ENCODE measurements at places on chromosomes 3 and 15. TPM values are rescaled to one million over a fixed set of nuclear protein-coding genes. Genes with fewer than 3 reads are reported as not detected.
A peak's percentile ranks its signal among the peaks of the same experiment; 100 is the strongest.

DNA sequence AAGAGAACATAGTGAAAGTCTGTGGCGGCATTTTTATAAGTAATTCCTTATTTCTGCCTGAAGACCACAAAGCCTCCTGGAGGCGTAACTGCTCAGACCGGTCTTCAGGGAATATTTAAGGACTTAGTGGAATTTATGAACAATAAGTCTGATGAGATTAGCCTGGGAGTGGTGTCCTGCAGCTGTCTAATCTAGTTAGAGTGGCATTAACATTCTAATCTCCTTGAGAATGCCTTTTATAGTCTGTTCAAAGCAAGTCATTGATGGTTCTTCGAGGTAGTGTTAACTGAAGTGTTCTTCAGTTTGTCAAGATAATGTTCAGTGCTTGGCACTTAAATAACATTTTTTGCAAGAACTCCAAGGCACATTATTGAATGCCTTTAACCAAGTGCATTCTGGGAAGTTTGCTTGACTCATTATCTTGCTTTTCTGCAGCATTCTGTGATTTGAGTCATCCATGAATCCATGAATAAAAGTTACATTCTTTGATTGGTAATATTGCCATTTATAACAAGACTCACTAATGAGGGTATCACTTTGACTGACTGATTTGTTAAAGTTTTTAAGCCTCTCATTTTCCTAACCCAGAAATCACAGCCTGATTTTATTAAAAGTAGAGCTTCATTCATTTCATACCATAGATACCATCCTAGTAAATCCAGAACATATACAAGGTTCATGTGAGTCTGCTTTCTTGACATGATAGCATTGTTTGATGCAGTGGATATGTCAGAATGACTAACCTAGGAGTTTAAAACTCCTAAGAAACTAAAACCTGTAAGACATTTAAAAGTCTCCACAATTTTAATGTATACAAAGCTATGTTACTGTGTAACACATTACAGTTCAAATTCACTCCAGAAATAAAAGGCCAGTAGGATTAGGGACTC, 12.5 kb downstream of the RBM5 start:
- no peak overlapping the region for H3K4me3 ChIP-seq
- peaks cover 77% of the 10 kb centered on the region for H3K36me3 ChIP-seq
- H3K27me3 ChIP-seq, result no peaks in the 10 kb centered on the region
- no peak overlapping the region for H3K27ac ChIP-seq
- no peak for DNase-seq
- no peaks in the 10 kb centered on the region for H3K4me1 ChIP-seq

GRCh38 chr3:149506965-149507364, 32.5 kb downstream of the TM4SF4 start:
- H3K27ac ChIP-seq, result no peak overlapping the region
- no peak overlapping the region for H3K4me3 ChIP-seq
- H3K36me3 ChIP-seq, result no peaks in the 10 kb centered on the region
- no peaks in the 10 kb centered on the region for H3K27me3 ChIP-seq

- no peak overlapping the region for H3K4me3 ChIP-seq
- DNase-seq, result no peak
- H3K4me1 ChIP-seq, result peaks cover under 1% of the 10 kb centered on the region
- 0 out of 2 replicates have a peak, but pooled peaks cover 7% of the 10 kb centered on the region for H3K36me3 ChIP-seq
- no peaks in the 10 kb centered on the region for H3K27me3 ChIP-seq
These were observed 34.2 kb upstream of the SPTBN5 start for GRCh38 chr15:41928100-41928499.

- no peaks in the 10 kb centered on the region for H3K4me1 ChIP-seq
- DNase-seq, result no peak
- no peak overlapping the region for H3K27ac ChIP-seq
- H3K36me3 ChIP-seq, result peaks cover 12% of the 10 kb centered on the region
These were observed 19.6 kb upstream of the FBXO22 start for GRCh38 chr15:75884041-75884440.

- no peaks in the 10 kb centered on the region for H3K36me3 ChIP-seq
- peak; percentile 99 for DNase-seq
- peak overlapping the region; percentile 12 for H3K4me3 ChIP-seq
- no peak overlapping the region for H3K27ac ChIP-seq
- H3K4me1 ChIP-seq, result peaks cover 11% of the 10 kb centered on the region
These were observed 8.9 kb upstream of the RTP3 start for GRCh38 chr3:46488735-46489361.

GRCh38 chr15:66763186-66764071, 61.4 kb downstream of the SMAD6 start:
- DNase-seq, result no peak
- H3K27ac ChIP-seq, result no peak overlapping the region
- H3K36me3 ChIP-seq, result no peaks in the 10 kb centered on the region
- H3K4me1 ChIP-seq, result peaks cover 13% of the 10 kb centered on the region

DNA sequence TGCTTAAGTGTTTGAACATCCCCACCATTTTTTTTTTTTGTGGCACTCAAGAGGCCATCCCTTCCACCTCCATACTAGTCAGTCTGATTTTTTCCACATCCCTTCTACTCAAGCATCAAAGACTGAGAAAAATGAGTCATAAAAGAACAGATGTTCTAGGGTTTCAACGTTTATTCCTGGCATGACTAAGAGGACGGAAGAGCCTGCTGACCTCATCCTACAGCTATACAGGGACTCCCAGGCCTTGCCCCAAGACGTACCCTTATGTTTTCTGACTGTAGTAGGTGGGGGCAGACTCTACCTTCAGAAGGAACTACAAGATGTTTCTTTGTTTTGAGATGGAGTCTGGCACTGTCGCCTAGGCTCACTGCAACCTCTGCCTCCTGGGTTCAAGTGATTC, 3.3 kb upstream of the ITPKA start:
- H3K27me3 ChIP-seq, result peaks cover 53% of the 10 kb centered on the region
- H3K27ac ChIP-seq, result no peak overlapping the region
- no peaks in the 10 kb centered on the region for H3K36me3 ChIP-seq
- DNase-seq, result no peak

DNA sequence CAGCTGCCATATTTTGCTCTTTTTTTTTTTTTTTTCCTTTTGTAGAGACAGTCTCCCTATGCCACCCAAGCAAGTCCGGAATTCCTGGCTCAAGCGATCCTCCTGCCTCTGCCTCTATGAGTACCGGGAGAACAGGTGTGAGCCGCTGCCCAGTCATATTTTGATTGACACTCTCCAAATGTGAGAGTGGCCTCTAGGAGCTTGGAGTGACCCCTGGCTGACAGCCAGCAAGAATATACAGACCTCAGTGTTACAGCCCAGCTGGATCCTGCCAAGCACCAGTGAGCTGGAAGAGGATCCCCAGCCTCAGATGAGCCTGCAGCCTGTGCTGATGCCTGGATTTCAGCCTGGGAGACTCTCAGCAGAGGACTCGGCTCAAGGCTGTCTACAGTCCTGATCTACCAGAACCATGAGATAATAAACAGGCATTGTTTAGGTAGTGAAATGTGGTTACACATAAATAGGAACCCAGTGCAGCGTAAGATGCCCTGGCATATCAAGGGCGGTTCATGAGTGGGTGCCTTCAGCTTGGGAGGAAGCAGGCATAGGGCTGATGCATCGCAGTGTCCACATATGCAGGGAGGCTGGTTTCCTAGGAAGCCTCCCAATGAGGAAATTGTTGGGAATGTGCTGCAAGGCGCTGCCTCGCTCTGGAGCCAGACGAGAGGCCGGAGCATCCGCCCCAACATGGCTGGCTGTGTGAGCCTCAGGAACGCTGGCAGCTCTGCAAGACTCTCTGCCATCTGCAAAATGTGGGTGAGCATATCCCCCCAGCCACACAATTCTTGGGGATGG, 38.9 kb upstream of the ATP10A start:
- no peaks in the 10 kb centered on the region for H3K27me3 ChIP-seq
- H3K27ac ChIP-seq, result no peak overlapping the region
- no peak overlapping the region for H3K4me3 ChIP-seq
- no peaks in the 10 kb centered on the region for H3K36me3 ChIP-seq
- no peaks in the 10 kb centered on the region for H3K4me1 ChIP-seq

- no peak overlapping the region for H3K4me3 ChIP-seq
- no peaks in the 10 kb centered on the region for H3K4me1 ChIP-seq
- no peak overlapping the region for H3K27ac ChIP-seq
- no peaks in the 10 kb centered on the region for H3K27me3 ChIP-seq
- no peak for DNase-seq
These were observed 93.7 kb downstream of the RAD18 start for GRCh38 chr3:8869613-8870012.

DNA sequence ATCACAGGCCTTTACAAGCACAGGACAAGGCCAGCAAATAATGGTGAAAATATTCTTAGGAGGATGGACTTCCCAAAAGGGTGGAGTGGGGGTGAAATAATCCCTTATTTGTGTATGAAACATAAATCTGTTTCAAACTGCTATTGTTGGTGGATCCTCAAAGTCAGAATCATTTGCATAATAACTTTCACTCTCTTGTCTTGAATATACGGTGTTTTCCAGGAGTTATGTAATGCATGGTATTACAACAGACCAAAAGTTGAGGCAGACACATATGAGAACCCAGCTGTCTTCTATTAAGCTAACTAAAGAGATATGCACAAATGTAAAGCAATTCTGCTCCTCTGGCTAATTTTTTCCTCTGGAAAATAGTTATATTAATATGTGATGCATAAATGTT, 57.7 kb downstream of the PRTG start:
- no peak for DNase-seq
- H3K27me3 ChIP-seq, result no peaks in the 10 kb centered on the region
- H3K4me1 ChIP-seq, result peaks cover 4% of the 10 kb centered on the region
- no peaks in the 10 kb centered on the region for H3K36me3 ChIP-seq
- no peak overlapping the region for H3K4me3 ChIP-seq

DNA sequence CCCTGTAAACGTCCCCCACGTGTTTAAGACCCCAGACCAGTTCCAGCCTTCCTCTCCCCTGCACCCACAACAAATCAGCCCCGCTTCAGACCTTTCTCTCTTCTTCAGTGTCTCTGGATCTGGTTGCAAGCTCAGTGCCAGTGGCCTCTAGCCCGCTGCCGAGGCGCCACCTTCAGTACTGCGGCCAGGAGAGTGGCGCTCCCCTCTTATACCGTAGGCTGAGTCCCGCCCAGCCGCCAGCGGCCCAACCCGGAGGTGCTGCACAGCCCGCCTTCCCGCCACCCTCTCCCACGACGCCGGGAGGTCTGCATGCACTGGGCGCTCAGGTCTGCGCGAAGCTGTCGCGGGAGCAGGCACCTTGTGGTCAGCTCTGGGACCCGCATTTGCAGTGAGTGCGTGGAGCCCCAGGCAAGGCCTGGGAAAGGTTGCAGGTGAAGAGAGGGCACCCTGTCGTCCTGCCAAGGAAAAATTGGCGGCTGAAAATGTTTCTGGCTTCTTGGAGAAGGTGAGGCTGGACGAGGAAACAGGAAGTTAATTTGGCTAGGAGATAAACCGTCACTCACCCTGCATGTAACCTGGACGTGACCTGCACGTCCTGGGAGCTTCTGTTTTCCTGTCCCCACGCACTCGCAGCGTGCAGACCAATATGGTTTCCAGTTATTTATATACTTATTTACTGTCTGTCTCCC, at the start of gene C2CD4B:
C2CD4B (minus strand) TSS at position 182 of the 689 bp plus-strand sequence. CDS start 301 bp downstream, outside the sequence.
- no peaks in the 10 kb centered on the region for H3K36me3 ChIP-seq
- peaks cover 57% of the 10 kb centered on the region for H3K27me3 ChIP-seq
- peak within 1 kb of the TSS; percentile 55 for H3K4me3 ChIP-seq
- H3K27ac ChIP-seq, result no peak within 1 kb of the TSS
- DNase-seq, result peak; percentile 78

GRCh38 chr3:99625237-99625622, 13.2 kb upstream of the COL8A1 start:
- no peaks in the 10 kb centered on the region for H3K4me1 ChIP-seq
- DNase-seq, result peak; percentile 31
- H3K36me3 ChIP-seq, result no peaks in the 10 kb centered on the region
- H3K27ac ChIP-seq, result no peak overlapping the region
- H3K27me3 ChIP-seq, result no peaks in the 10 kb centered on the region

GRCh38 chr3:132228923-132229322, 88.3 kb upstream of the ACP3 start:
- no peak for DNase-seq
- peaks cover 20% of the 10 kb centered on the region for H3K4me1 ChIP-seq
- H3K27ac ChIP-seq, result no peak overlapping the region
- H3K27me3 ChIP-seq, result no peaks in the 10 kb centered on the region

DNA sequence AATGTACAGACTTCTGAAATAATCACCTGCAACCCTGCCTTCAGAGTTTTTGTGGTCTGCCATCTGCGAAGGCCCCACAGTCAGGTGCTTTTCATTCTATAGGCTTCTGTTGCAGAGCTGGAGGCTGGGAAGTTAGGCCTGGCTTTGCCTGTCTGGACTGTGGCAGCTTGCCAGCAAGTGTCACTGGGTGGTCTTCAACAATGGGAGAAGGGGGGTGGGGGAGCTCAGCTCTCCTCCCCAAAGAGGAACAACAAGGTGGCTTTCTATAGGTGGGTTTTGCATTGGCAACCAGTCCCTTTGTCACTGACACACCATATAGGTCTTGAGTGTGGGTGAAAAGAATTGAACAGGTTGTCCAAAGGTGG, 7.3 kb downstream of the BOC start:
- H3K27ac ChIP-seq, result no peak overlapping the region
- DNase-seq, result no peak
- H3K4me3 ChIP-seq, result no peak overlapping the region

The ANKUB1 gene
- total RNA-seq, result not detected

The SLC6A1 gene
- 0.28 TPM for total RNA-seq

The IL17RC gene
- total RNA-seq, result 12.6 TPM

Measured in GM23338 (cell line).